Activated CD4-positive, alpha-beta T cell treated with anti-CD3 and anti-CD28 coated beads, Interleukin-2, amount 50 U/mL, for 16 hours (primary cell): ENCODE measurements at places on chromosomes 13 and 19.

GRCh38 chr13:36533806-36534205 lies 101.5 kb downstream of the CCNA1 start:
- peak; percentile 1 for DNase-seq

GRCh38 chr19:34370983-34371382 lies 6.0 kb downstream of the GPI start:
- no peak for DNase-seq

DNA sequence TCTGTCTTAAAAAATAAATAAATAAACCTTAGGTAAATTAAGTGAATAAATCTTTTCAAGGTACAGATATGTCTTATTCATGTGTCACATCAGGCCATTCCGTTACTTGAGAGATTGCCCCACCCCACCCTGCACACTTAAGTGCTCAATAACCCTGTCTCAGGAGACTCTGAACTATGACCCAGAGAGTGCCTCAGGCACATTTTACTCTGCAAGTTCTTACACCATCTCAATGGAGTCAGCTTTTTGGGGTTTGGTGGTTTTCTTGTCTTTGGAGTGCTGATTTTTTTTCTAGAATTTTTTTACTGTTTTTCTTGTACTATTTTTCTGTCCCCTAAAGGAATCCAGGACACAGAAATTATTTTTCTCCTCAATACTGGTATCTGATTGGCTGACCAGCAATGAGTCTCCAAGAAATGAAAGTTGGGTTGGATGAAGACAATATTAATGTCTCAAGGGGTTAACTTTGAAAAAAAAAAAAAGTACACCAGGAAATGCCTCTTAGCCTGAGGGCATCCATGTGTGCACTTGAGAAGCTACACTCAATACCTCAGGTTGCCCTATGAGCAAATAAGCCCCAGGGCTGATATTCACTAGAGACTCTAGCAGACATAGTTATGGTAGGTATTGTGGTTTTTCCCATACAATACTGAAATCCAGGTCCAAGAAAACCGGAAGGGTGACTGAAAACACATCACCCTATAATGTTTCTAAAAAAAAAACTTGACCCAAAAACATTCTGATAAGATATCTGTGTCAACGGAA lies 114.6 kb upstream of the ZNF91 start:
- no peak for DNase-seq

GRCh38 chr13:43848001-43848649 lies 31.4 kb downstream of the CCDC122 start:
- no peak for DNase-seq

GRCh38 chr13:30816736-30817135 lies 81.4 kb downstream of the ALOX5AP start:
- no peak for DNase-seq

GRCh38 chr19:39150807-39151600 lies 25.4 kb downstream of the PAK4 start:
- no peak for DNase-seq

- DNase-seq, result no peak
Measured at GRCh38 chr19:33032218-33032781, 32.4 kb downstream of the RHPN2 start.

GRCh38 chr13:99751517-99752199 lies 219.9 kb downstream of the ZIC5 start:
- DNase-seq, result no peak

GRCh38 chr19:56125806-56126590 lies 4.9 kb upstream of the ZNF787 start:
- no peak for DNase-seq

DNA sequence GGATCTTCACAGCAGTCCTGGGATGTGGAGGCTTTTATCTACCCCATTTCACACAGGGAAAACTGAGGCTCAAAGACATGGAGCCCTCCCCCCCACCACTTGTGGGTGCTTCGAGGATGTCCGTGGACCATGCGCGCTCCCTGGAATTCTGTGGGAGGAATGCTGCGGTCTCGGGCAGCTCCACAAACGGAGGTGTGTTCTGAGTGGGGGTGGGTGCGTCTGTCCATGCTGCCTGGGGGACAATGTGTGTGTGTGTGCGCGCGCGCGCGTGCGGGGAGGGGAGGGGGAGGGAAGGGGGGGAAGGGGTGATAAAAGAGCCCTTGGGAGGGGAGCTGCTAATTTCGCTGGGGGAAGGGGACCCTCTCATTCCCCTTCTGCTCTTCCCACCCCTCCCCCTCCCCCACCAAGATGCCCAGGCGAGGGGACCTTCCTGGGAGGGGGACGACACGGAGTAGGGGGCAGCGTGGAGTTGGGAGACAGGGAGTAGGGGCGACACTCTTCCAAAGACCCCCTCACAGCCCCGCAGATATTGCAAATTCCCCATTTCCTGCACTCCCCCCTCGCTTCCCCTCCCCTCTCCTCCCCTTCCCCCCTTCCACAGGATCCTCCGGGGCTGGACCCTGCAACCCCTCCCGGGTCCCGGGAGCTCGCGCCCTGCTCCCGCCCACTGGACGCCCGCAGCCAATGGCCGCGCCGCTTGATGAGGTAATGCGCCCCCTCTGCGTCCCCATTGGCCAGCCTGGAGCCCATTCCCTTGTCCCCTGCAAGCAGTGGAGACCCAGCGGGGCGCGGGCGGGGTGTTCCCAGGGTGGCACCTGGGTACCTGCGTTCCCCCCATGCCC lies 18.9 kb upstream of the ZNRF4 start:
- no peak for DNase-seq

GRCh38 chr19:32814624-32815023 lies 54.9 kb downstream of the SLC7A9 start:
- no peak for DNase-seq

GRCh38 chr19:4052993-4053422 lies 13.7 kb downstream of the ZBTB7A start:
- DNase-seq, result no peak

GRCh38 chr19:2188708-2189385 lies 25.1 kb downstream of the DOT1L start:
- no peak for DNase-seq

DNA sequence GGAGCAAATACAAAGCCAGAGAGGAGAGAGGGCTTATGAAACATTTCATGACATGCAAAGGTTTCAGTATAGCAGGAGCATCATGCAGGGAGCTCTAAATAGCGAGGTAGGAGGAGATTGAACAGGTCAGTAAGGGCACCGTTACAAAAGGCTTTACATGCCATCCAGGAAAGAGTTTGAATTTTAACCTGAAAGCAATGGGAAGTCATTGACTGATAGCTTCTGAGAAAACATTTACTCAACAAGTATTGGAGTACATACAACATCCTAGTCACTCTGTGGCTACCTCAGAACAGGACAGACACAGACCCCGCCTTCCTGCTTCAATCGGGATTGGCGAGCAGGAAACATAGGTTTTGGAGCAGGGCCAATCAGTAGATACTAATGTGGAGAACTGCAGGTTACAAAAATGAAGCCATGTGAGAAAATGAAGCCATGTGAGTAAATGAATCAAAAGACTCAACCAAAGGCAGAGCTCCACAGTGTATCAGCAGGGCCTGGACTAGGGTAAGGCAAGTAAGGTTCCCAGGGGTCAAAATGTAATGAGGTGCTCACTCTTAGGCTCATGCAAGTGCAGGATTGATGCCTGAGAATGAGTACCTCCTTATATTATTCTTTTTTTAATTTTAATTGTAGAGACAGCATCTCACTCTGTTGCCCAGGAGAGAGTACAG lies 46.8 kb upstream of the FNDC3A start:
- DNase-seq, result no peak

GRCh38 chr19:29544656-29545360 lies 19.0 kb downstream of the VSTM2B start:
- no peak for DNase-seq

DNA sequence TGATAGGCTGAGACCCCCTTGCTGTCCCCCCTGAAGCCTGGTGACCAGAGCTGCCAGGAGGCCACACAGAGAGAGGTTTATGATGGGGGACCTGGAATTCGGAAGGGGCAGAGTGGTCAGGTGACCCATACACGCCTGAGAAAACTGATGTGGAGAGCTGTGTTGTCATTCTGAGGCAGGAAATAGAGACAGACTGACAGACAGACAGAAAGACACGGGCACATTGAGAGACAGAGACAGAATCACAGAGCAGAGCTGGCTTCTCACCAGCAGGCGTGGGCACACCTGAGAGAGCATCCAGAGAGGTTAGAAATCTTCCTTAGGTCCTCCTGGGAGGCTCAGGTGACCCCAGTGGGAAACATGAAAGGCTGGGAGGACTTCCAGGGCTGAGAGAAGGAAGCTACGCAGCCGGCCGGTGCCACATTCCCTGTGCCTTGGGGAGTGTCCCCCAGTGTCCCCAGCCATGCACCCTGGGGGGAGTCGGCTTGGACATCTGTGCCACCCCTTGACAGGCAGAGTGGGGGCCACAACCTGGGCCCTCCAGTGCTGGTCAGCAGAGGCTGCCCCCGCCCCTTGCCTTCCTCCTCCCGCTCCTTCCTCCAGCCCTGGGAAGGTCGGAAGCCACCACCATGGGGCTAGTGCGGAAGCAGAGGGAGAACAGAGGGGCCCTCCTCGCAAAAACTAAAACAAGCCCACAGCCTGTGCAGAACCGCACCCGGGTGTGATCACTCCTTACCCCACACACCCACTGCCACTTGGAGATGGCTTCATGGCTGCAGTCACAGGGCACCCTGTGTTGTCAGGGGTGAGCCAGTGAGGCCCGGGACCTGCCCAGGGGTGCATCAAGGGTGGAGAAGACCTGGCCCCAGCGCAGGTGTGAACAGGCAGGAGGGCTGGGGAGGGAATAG lies 2.2 kb downstream of the FFAR1 start:
- no peak for DNase-seq

GRCh38 chr13:112905086-112905485 lies 63.9 kb upstream of the MCF2L start:
- DNase-seq, result no peak

- no peak for DNase-seq
Measured at GRCh38 chr13:77702366-77702765, 4.9 kb downstream of the SLAIN1 start.

GRCh38 chr19:582497-583197 lies 7.0 kb upstream of the HCN2 start:
- DNase-seq, result no peak

DNA sequence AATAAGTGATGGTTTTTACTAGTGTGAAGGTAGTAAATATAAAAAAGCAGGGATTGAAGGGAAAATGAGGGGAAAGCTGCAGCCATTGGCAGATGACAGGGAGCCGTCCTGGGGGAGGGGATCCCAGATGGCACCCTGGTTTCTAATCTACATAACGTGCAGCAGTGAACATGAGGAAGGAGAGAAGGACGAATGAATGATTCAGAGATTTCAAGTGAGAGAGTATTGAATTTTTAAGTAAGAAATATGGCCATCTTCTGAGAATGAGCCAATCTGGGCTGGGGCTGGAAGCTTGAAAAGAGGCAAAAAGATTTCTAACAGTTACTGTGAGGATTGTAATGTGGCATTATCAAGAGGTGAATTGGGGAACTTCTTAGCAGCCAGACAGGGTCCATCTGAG lies 414.2 kb downstream of the MYO16 start:
- no peak for DNase-seq

- DNase-seq, result no peak
Measured at GRCh38 chr13:113922412-113923118, 51.3 kb downstream of the C13orf46 start.

- DNase-seq, result peak; percentile 79
Measured at GRCh38 chr19:1513499-1514294, 878 bp upstream of the ADAMTSL5 start.

DNA sequence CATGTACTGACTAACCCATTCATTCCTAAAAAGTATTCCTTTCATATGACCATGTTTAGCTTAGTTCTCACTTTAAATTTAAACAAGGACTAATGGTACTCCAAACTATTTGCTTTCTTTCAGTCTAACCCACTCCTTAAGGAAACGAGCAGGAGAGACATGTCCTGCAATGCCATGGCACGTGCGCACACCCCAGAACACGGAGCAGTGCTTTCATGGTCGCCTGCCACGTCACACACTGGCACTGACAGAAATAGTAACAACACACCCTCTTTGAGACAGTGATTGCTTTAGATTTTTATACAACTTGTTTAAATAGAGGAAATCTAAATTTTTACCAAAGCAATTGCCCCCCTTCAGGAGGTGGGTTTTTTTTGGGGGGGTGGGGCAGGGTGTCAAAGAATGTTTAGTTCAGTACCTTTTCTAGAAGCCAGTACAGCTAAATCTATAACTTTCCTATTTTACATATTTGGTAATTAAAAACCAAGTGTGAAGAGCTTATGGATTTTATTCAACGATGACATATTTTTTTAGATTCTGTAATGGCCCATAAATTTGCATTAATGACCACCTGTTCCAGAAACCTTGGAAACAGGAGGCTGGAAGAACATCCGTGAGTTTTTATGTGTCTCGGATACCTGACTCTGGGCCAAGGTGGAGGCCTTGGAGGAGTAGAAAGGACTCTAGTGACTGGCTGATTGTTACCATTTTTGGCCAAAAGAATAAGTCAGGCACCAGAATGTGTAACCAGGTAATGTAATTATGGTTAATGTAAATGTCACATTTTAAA lies 247.1 kb downstream of the DCT start:
- DNase-seq, result no peak

DNA sequence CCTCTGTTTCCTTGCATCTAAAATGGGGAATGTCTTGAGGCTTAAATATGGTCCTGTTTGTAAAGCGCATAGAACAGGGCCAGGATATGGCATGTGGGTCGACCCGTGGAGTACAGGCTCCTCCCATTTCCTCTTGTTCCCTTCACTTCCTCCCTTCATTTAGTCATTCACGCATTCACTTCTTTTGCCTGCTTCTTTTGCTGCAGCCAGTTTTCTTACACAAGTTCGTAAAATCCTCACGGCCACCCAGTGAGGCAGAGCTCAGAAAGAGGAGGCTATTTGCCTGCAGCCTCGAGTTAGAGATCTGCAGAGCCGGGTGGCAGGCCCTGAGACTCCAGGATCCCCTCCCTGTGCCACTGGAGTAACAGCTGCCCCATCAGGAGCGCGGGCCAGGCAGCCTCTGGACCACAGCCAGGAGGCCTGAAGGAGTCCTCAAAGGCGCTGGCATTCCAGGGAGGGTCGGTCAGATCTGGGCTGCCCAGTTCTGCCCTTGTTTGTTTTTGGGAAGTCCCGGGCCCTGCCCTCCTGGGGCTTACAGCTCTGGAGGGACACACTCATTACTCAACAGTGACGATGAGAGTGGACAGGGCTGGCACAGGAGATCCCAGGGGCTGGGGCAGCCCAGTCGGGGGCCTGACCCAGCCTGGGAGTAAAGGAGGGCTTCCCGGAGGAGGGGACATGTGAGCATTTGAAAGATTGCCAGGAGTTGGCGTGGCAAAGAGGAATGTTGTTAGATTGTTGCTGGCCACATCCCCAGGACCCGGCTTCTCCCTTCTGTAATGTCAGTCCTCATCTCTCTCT lies 4.6 kb downstream of the PPP5C start:
- DNase-seq, result peak; percentile 69

DNA sequence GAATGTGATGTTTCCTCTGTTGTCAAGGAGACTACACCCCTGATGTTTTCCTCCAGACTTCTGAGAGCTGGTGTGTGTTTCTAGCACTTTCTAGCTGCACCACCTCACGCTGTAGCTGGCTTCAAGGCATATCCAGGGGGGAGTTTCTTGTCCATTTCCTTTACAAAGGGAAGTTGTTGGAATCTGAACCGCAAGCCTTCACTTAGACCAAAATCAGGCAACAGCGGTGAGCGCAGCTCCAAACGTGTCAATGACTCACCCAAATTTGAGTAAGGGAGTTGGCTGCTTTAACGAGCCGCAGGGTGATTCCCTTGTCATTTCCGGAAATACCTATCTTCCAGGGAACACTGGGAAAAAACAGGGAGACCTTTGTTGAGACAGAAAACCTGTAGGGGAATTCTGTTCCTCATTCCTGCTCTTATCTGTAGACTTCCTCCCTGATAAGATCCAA lies 2.5 kb downstream of the LDLR start:
- DNase-seq, result peak; percentile 71

GRCh38 chr19:51692468-51692867 lies 662 bp upstream of the SPACA6 start:
- DNase-seq, result no peak
